ENCODE measurements at places on chromosomes 4 and X.

- DNase-seq, result no peak
These were observed 44.2 kb downstream of the MID1IP1 start for GRCh38 chrX:38845426-38845825.

- DNase-seq, result no peak
These were observed 3.1 kb downstream of the COX18 start for GRCh38 chr4:73066445-73066844.

- DNase-seq, result no peak
These were observed 181.9 kb upstream of the ANXA3 start for GRCh38 chr4:78369679-78370078.

GRCh38 chr4:125948021-125948420, 633.3 kb downstream of the FAT4 start:
- DNase-seq, result no peak

- no peak for DNase-seq
These were observed 25.6 kb downstream of the ELF4 start for GRCh38 chrX:130084631-130085237.

DNA sequence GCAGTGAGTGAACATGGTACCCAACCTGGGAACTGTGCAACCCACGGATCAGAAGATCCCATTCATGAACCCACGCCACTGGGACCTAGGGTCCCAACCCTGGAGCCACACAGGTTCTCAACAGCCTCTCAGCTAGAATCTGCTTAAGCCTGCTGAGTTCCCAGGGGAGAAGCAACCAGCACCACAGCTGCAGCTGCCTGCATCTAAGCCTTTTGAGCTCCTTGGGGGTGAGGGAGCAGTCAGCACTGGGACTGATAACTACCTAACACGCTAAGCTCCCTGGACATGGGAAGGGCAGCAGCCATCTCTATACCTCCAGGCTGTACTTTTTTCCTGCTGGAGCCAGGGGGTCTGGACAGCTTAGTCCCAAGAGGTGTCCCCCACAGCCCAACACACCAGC, 179.3 kb downstream of the IL15 start:
- no peak for DNase-seq

DNA sequence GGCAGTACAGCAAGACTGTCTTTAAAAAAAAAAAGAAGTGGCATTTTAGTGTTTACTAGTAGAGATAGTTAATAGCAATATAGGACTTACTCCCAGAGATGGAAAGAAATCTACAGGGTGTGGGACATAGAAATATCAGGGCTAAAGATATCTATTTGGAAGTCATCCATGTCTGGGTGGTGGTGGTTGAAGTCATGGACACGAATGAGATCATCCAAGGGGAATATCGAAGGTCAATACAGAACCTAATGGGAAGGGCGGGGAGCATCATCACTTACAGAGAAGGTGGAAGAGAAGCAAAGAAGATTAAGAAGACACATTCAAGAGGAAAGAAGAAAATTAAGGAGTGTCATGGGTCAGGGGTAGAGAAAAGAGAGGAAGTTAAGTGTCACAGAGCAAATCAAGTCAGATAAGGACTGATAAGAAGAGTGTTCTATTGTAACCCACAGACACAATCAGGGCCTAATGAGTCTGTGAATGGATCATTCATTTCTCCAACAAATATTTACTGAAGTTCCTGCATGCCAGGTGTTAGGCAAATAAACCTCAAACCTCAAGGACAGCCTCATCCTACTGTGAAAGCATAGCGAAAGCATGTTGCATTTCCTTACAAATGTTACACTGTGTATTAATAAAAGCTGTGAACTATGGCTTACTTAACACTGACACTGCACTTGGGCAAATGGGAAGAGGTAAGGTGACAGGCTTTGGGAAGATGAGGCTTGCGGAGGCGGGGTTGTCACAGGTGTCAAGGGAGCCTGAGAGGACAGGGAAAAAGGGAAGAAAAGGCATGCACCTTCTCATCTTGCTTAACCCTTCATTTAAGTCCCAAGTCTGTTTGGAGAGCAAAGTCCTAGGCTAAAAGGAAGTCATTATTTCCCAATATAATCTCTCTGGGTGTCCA, 65.3 kb downstream of the ELOVL6 start:
- DNase-seq, result no peak

GRCh38 chr4:140372751-140373327, 607 bp upstream of the SCOC start:
- DNase-seq, result peak; percentile 4

DNA sequence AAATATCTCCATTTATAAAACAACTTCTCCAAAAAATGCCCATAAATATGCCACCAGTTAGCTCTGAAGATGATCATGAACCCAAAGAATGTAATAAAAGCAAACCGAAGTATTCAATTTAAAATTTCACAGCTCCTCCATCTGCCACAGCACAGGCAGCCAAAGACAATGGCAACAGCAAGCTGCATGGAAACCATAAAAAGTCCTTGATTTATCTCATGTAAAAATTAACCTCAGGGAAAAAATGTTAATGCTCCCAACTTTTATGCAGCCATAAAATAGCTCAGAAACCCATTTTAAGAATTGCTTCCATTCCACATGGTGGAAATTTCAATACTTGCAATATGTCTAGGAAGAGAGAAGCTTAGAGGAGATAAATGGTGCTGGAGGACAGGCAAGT, 132.3 kb upstream of the ARHGEF9 start:
- DNase-seq, result no peak

- no peak for DNase-seq
These were observed 349.3 kb upstream of the KLF3 start for GRCh38 chr4:38314663-38315062.

- DNase-seq, result no peak
These were observed 804 bp downstream of the OSTC start for GRCh38 chr4:108651014-108651791.

GRCh38 chrX:24243692-24244091, 70.2 kb downstream of the SUPT20HL2 start:
- DNase-seq, result no peak

- no peak for DNase-seq
These were observed 60.2 kb downstream of the KCNIP4 start for GRCh38 chr4:21888195-21888976.

- DNase-seq, result no peak
These were observed 1.1 kb upstream of the STX18 start for GRCh38 chr4:4542774-4543485.

GRCh38 chr4:28913466-28913865, 1806.7 kb upstream of the PCDH7 start:
- no peak for DNase-seq

DNA sequence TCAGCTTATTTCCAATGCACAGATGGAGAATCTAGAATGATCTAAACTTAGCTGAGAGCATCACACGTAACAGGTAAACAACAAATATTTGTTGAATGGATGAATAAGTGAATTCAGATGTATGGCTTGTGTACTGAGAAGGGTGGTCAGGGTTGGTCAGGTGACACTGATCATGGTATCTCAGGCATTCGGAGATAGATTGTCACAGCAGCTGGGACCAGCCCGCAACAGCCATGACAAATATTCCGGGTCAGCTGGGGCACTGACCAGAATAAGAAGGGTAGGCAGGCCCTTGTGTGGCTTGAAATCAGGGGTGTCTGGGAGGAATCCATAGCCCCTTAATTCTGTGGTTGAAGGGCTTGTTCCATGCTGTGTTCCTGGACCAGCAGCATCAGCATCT, 159.4 kb upstream of the ARX start:
- no peak for DNase-seq

DNA sequence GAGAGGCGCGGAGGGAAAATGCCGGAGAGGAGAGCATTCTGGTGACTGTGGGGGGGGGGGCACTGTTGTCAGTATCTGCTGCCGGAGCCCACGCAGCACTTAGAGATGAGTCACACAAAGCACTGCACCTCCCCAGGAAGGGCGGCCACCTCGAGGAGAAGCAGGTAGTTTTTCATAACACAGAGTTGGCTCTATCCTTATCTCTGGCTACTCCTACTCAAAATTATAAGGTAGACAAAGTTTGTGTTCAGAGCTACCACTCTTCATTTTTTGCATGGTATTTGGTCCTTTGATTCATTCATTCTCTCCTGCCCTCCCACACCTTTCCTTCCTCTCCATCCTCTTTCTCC, 76.2 kb upstream of the SCOC start:
- no peak for DNase-seq

GRCh38 chr4:89029591-89029990, 27.4 kb downstream of the FAM13A start:
- no peak for DNase-seq

GRCh38 chrX:97168646-97169045, 284.9 kb downstream of the RPA4 start:
- DNase-seq, result no peak

GRCh38 chrX:96705905-96706304, 21.3 kb downstream of the DIAPH2 start:
- DNase-seq, result no peak

DNA sequence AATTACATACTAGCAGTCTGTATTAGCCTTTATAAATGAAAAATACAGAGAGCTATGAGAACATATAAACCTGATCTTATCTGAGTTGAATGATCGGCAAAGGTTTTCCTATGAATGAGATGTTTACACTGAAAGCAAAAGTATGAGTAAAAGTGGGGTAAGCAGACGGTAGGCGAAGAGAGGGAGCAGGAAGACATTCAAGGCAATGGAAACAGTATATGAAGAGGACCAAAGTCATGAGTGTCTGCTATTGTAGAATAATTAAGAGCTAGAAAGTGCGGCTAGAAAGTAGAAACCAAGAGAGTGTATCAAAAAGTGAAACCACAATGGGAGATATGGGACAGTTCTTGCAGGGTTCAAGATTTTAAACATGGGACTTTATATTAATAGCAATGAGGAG, 67.0 kb upstream of the TMLHE start:
- no peak for DNase-seq

GRCh38 chr4:53800741-53801140, 209.5 kb upstream of the LNX1 start:
- no peak for DNase-seq

DNA sequence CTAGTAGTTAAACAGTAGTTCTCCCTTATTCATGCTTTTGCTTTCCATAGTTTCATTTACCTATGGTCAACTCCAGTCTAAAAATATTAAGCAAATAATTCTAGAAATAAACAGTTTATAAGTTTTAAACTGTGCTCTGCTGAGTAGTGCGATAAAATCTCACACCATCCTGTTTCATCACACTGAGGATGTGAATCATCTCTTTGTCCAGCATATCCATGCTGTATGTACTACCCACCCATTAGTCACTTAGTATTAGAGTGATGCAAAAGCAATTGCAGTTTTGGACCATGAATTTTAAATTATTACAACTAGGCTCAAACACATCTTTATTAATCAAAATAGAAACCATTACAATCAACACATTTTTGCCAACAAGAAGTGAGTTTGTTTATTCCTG, 187.4 kb downstream of the TEX13C start:
- no peak for DNase-seq

DNA sequence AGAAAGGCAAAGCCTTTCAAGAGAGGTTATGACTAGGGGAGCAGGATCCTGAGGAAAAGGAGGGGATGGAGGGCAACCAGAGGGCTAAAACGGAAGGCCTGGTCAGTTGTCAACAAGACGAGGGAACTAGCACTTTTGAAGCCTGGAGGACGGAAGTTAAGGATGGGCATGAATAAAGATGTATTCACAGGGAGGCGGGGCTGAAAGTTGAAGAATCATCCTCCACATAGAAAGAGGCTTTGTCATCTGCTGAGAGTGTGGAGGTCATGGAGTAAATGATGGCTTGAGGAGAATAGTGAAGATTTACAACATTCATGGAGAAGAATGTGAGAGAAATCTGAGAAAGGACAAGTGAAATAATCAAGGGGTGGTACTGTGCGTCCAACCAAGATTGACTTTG, 137.5 kb downstream of the MAGEB17 start:
- no peak for DNase-seq

- no peak for DNase-seq
These were observed 63.8 kb downstream of the STOX2 start for GRCh38 chr4:183968931-183969330.

DNA sequence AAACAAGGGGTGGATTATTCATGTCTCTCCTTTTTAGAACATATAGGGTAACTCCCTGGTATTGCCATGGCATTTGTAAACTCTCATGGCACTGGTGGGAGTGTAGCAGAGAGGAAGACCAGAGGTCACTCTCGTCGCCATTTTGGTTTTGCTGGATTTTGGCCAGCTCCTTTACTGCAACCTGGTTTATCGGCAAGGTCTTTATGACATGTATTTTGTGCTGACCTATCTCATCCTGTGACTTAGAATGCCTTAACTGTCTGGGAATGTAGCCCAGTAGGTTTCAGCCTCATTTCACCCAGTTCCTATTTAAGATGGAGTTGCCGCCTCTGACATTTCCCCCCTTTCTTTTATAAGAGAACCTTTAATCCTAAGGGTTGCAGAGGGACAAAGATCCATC, 45.8 kb downstream of the MGST2 start:
- DNase-seq, result no peak

GRCh38 chrX:129108936-129109335, 414.4 kb downstream of the SMARCA1 start:
- DNase-seq, result no peak

- DNase-seq, result no peak
These were observed 131.8 kb upstream of the ENPEP start for GRCh38 chr4:110344165-110344564.

- DNase-seq, result no peak
These were observed 25.2 kb upstream of the FGFR3 start for GRCh38 chr4:1767770-1768366.

- no peak for DNase-seq
These were observed 10.8 kb upstream of the RHOH start for GRCh38 chr4:40185830-40186664.

GRCh38 chr4:22496165-22496813, 19.6 kb downstream of the ADGRA3 start:
- no peak for DNase-seq

GRCh38 chr4:78210694-78211410, 153.7 kb downstream of the FRAS1 start:
- no peak for DNase-seq

- DNase-seq, result no peak
These were observed 29.6 kb downstream of the TRIML1 start for GRCh38 chr4:188168726-188169373.

- DNase-seq, result no peak
These were observed 578.3 kb upstream of the FAT1 start for GRCh38 chr4:187301923-187302322.

DNA sequence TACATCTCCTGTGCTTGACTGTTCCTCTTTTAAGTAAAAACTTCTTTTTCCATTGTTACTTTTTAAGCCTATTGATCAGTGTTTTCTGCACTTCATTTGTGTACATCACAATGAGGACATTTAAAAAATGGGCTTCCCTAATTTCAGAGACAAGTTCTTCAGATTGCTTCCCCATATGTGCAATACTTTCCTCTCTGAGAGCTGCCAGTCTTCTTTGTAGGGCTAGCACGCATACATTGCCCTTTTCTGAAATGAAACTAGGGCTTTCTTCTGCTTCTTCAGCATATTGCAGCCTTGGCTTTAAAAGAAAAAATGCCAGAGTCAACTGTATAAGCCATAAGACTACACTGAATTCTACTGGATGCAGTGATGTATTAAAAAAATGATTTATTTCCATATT, 37.8 kb downstream of the FAT4 start:
- no peak for DNase-seq

- no peak for DNase-seq
These were observed 47.6 kb upstream of the NKAP start for GRCh38 chrX:119991005-119991787.

- no peak for DNase-seq
These were observed 70.8 kb downstream of the RGS12 start for GRCh38 chr4:3363411-3364141.

All from stimulated activated CD4-positive, alpha-beta T cell treated with anti-CD3 and anti-CD28 coated beads, Interleukin-12 subunit alpha, Interleukin-12 subunit beta, amount 100 ng/mL, for 4 hours (primary cell).